DMS 273 treated with DMSO at 0.1 percent for 48 hours (cell line): ENCODE measurements at places on chromosomes 5 and 9.
A peak's percentile ranks its signal among the peaks of the same experiment; 100 is the strongest.

DNA sequence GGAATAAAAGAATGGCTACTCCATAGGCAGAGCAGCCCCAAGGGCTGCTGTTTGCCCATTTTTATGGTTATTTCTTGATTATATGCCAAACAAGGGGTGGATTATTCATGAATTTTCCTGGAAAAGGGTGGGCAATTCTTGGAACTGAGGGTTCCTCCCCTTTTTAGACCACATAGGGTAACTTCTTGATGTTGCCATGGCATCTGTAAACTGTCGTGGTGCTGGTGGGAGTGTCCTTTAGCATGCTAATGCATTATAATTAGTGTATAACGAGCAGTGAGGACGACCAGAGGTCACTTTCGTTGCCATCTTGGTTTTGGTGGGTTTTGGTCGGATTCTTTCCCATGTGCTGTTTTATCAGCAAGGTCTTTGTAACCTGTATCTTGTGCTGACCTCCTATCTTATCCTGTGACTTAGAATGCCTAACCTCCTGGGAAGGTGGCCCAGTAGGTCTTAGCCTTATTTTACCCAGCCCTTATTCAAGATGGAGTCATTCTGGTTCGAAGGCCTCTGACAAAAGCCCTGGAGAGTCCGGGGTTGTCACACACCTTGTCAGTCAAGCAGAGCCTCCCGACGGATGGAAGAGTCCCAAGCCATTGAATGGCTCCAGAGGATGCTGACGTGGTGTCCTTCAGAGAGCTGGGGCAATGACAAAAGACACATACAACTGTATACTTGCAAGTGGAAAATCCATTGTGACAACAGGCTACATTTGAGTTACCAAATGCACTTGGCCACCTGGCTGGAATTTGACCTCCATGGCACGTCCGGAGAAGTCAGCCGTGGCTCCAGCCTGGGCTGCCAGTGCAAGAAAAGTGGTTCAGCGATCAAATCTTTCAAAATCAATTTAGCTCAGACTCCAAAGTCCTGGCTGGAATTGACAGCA, 67.1 kb upstream of the CLINT1 start:
- no peak for DNase-seq

DNA sequence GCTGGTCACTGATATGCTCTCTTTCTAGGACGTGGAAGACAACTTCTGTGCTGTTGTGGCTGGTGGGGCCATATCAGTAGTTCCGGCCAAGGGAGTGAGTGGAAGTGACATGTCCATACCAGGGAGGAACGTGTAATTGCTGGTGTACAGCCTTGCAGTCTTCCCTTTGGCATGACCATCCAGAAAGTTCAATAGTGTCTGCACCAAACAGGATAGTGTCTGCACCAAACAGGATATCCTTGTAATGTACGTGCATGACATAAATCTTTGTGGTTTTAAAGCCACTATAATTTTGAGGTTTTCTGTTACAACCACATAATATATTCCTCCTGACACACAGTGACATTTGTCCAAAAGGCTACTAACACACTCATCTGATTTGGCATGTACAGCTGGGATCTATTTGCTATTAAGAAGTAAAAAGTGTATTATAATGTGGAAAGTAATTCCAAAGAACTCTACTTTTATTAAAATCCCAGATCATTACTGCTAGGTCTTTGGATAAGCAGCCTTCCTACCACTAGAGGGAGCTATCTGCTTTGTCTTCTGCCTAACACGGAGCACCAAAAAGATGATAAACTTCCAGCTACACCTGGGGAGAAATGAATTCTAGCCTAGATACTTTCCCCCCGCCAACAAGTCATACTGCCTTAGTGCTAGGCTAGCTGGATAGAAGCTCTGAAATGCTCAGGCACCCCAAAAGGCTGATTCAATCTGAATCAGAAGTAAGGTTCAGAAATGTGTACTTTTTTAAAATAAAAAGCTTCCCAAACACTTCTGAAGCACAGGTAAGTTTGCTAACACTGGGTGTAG, 52.7 kb downstream of the RNF145 start:
- peak; percentile 29 for DNase-seq

DNA sequence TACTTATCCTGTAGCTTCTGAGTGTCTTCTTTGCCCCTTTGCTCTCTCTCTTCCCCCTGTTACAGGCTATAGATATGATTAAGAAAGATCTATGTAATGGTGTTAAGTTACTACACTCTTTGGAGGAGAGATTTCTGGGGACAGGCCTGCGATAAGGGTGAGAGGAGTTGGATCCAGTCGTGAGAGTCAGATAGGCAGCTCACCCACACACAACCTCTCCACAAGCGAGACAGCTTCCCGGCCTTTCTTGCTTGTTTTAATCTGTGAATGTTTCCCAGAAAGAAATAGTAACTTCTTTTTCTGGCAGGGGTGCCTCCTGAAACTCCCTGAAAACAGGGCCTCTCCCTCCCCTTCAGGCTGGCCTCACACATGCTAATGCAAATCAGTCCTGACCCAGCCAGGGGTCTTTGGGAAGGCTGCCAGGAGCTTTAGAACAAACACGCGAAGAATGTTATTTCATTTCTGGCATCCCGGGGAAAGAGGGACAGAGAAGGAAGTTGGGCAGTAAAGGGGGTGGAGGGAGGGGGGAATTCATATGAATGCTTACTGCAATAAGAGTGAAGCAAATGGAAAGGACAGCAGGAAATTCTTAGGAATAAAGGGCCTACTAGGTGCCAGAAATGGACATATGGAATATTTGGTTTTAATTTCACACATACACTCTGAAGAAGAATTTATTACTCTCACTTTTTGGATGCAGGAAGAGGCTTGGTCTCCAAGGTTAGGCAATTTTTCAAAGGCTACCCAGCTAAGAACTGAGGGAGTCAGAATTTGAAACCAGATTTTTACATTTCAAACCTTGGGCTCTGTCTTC, 215.8 kb upstream of the TRIM32 start:
- no peak for DNase-seq

GRCh38 chr9:110590816-110591215, 11.3 kb upstream of the SVEP1 start:
- DNase-seq = no peak

DNA sequence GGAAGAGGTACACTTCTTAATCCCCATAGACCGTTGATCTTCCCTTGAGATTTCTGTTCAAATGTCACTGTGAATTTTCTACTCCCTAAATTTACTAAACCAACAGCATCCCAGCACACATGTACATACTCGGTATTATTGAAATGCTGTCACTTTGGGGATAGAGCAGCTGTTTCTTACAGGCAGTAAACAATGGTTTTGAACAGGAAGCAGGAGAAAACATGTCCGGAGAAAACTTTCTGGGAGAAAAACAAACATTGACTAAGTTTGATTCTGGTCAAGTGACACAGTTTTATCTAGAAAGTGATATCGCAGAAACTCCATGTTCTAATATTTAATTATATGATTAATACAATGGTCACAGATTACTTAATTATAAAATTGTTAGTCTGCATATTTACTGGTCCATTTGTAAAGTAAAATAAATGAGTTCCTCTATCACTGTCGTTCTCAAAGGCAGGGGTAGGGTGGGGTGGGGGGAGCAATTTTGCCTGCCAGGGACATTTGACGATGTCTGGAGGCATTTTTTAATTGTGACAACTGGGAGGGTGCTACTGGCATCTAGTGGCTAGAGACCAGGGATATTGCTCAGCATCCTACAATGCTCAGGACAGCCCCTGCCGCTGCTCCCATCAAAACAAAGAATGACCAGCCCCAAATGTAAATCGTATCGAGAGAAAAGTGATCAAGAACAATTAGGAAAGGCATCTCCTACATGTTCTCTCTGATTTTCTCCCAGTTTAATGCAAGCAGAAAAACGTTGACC, 12.2 kb downstream of the TAS2R1 start:
- DNase-seq = no peak

GRCh38 chr9:135032868-135033460, 54.5 kb upstream of the OLFM1 start:
- no peak for DNase-seq

DNA sequence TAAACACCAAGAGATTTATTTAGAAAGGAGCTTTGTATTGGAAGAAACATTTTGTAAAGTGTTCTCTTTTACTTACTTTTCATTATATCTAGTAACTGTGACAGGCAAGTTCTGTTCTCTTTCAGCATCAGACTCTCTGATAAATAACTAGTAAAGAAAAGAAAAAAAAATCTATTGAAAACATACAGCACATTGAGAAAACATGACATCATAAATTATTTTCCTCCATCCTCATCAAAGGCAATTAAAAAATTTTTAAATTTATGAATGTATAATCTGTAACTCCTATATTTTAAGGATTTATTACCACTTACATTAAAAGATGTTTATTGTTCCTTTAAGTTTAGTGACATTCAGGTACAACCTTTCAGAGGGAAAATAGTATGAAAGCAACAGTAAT, 11.1 kb downstream of the CCNH start:
- no peak for DNase-seq

GRCh38 chr9:7665874-7666273, 133.7 kb downstream of the DMAC1 start:
- no peak for DNase-seq

DNA sequence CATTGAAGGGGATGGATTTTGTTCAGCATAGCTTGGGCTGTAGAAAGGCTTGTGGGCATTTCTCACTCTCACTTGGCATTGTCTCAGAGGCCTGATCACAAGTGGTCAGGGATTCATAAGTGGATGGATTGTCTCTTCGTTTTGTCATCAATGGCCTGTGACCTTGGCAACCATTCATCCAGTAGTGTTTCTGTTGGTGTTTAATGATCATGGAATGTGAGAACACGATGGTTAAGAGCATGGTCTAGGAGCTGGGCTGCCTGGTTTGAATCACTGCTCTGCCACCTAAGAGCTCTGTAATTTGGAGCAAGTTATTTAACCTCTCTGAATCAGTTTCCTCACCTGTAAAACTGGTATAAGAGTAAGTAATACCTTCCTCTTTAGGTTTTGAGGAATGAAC, 430.1 kb upstream of the MEF2C start:
- no peak for DNase-seq

DNA sequence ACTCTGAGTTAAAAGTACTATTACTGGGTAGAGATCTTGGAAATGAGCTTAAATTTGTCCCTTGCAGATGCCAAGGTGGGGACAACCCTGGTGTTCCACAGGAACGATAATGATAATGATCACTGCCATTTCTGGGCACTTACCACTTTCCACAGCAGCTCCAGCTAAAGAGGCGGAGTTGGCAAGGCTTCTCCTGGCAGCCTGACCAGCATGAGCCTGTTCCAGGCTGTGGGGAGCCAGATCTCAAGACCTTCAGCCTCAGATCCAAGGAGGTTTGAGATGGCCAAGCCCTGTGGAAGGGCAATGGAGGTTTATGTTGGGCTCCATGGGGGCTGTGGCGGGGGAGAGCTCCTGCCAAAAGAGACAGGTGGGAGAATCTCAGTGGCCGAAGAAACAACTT, 244.9 kb upstream of the MVB12B start:
- DNase-seq = no peak

- no peak for DNase-seq
Observed at GRCh38 chr5:114152656-114153360, 209.1 kb upstream of the KCNN2 start.

DNA sequence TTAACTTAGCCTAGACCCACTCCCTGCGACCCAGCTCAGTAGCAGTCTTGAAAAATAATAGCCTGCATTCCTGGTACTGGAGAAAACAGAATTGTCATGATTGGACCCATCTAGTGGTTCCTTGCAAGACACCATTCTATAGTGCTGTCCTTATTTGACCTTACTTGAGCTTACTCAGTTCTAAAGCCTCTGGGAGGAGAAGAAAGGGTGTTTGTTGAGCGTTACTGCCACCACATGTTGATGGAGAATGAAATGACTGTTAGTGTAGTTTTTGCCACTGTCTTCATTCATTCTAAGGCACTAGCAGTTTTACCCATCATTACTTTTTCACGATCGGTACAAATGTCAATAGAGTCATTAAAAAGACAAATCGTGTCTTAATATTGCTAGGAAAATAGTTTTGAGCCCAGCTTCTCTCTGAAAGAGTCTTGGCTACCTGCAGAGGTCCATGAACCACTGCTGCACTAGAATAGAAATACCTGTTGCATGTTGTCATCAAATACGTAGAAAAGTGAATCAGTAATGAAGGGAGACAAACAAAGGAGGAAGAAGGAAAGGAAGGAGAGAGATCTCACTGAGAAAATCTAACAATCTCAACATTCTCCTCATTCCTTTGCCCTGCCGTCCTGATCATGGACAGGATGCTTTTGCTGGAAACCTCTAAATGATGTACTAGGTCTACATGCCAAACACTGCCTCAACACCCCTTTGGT, 96.0 kb downstream of the LIX1 start:
- no peak for DNase-seq

DNA sequence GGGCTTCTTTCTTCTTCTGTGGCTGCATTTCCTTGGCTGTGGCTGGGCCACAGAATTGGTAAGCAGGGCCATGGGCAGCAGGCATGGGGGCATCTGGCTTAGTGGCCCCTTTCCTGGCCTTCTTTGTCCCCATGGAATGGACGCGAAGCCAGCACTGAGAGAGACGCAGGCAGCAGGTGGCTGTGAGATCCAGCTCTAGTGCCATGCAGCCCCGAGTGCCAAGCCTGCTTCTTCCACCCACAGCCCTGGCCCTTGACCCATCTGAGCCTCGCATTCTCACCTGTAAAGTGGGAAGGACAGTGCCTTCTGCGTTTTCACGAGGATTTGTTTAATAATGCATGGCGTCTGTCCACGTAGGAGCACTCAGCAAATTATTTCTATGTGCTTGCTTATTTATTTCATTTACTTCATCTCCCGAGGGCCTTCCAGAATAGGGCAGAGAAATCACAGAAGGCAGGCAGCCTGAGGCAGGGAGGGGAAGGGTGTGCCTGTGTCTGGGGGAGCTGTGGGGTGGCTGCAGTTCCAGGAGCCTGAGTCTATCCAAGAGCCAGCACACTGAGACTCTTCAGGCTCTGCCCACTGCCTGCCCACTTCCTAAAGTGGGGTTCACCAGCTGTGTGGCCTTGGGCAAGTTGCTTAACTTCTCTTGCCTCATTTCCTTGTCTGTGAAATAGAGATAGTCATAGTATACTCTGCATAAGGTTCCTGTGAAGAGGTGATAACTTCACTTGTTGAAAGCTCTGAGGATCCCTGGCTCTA, 55.2 kb downstream of the NTNG2 start:
- DNase-seq = no peak

DNA sequence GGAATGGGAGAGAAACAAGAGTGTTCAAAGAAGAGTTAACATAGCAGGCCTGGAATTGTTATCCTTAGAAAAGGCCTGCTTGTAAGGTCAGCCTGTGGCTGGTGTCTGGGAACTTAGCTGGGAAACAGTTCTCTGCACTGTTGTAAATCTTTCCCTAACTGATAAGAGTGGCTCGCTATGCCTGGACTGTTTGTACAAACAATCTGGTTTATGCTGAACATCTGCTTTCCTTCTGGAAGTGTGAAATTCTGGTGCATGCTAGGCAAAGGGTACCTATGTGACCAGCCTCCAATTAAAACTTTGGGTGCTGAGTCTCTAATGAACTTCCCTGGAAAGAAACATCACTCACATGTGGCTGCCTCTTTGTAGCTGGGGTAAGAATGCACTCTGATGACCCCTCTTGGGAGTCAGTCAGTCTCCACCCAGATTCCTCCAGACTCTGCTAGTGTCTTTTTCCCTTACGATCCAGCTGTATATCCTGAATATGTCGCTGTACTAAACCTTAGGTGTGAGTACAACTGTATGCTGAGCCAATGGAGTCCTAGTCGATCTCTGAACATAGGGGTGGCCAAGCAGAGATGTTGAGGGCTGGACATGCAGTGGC, 16.5 kb downstream of the SPARC start:
- DNase-seq = no peak
